ENCODE measurements at places on chromosomes 6 and 20.

DNA sequence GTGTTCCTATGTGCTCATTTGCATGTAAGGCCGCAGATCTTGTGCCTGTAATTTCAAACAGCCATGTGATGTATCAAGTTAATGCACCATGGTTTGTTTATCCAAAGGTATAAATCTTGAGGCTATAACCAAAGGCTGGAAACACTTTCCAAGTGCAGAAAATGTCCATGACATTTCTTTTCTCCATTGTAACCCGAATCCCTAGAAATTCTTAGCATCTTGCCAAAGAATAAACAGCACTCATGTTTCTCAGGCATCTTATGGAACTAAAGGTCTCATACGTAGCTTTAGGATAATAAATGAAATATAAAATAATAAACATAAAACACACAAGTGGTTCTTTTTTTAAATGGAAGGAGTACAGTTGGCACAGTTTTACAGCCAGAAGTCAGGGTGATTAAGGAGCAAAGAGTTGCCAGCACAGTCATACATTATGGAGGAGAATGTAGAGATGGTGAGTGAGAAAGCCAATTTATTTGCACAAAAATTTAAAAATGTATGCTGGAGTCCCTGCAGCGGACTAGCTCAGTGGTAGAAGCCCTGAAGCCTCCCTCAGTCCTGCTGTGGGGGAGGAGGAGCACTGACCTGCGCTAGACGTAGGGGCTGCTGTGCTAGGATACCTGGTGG, 18.0 kb downstream of the CDH26 start:
- DNase-seq: no peak

- DNase-seq: no peak
Observed at GRCh38 chr20:50635014-50635557, 56.3 kb downstream of the RIPOR3 start.

GRCh38 chr20:35299780-35300179, 7.6 kb upstream of the FAM83C start:
- no peak for DNase-seq

- no peak for DNase-seq
Observed at GRCh38 chr20:49751397-49751736, 37.7 kb upstream of the B4GALT5 start.

GRCh38 chr6:82111114-82111513, 136.4 kb downstream of the IBTK start:
- DNase-seq: no peak

- no peak for DNase-seq
Observed at GRCh38 chr6:43992783-43993644, 134.2 kb downstream of the MRPL14 start.
